8988T (cell line): ENCODE measurements at places on chromosomes 5 and 9.

- DNase-seq = no peak
Observed at GRCh38 chr9:131370638-131371037, 23.2 kb upstream of the PRRC2B start.

DNA sequence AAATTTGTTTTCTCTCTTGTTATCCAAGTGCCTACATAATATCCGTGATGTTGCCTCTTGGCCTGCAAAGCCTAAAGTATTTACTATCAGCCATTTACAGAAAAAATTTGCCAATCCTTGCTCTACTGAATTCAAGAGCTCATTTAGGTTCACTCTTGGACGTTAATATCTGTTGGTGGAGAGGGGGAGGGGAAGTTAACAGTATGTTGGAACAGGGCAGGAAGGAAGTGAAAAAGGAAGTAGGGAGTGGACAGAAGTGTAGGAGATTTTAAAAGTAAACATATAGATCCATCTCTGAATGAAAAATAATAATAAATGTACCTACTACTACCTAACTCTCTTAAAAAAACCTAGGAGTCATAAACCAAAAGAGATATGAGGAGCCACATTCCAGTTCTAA lies 32.8 kb downstream of the ZNF608 start:
- DNase-seq = no peak

DNA sequence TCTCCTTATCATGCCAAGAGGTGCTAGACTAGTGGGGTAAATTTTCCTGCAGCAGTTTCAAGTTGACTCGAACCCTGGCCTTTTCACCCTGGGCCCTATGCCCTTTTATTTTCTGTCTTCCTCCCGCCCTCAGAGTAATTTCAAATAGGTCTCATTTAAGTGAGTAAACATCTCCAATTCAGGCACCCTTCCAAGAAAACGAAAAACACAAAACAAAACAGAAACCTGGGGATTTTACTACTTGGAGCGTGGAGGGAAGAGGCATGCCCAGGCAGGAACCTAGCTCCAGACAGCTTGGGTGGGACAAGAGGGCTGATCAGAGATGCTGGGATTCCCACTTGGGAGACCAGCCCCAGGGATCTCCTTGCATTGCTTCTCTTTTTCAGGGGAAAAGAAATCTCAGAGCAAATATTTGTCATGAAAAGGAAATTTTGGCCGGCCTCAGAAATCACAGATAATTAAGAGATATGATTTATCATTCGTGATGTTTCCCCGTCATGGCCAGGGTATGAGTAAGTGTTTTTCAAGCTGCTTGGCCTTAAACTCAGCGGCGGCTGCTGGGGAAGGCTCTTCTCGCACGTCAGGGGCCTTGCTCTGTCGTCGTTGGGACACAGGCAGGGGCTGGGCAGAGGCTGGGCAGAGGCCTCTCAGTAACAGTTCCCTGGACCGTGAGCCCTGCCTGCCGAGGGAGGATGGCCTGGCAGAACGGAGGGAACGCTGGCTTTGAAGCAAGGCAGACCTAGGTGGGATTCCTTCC lies 248.6 kb upstream of the KLF4 start:
- DNase-seq = no peak

DNA sequence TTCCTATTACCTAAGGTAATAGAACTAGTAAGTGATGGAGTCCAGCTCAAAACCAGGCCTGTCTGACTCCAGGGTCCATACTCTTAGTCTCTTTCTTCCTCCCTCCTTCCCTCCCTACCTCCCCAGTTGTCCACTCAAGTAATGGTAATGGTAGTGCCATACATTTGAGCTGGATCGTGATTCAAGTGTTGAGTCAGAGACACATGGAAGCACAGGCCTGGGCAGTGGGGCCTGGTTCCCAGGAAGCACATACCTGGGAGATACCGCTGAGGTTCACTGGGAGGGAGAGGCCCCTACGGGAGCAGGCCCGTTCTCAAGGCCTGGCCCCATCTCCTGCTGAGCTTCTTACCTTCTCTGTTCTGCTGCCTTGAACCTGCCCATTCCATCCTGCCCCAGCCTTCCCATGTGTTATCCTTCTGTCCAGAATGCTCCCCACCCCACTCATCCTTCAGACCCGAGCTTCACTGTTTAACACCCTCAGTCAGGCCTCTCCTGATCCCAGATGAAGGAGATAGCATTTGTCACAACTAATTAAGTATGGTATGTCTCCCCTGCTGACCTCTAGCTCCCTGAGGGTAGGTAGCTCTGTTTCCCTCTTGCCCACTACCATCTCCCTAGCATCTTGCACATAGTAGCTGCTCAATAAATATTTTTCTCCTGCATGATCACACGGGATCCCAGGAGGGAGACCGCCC lies 13.8 kb downstream of the URM1 start:
- no peak for DNase-seq

DNA sequence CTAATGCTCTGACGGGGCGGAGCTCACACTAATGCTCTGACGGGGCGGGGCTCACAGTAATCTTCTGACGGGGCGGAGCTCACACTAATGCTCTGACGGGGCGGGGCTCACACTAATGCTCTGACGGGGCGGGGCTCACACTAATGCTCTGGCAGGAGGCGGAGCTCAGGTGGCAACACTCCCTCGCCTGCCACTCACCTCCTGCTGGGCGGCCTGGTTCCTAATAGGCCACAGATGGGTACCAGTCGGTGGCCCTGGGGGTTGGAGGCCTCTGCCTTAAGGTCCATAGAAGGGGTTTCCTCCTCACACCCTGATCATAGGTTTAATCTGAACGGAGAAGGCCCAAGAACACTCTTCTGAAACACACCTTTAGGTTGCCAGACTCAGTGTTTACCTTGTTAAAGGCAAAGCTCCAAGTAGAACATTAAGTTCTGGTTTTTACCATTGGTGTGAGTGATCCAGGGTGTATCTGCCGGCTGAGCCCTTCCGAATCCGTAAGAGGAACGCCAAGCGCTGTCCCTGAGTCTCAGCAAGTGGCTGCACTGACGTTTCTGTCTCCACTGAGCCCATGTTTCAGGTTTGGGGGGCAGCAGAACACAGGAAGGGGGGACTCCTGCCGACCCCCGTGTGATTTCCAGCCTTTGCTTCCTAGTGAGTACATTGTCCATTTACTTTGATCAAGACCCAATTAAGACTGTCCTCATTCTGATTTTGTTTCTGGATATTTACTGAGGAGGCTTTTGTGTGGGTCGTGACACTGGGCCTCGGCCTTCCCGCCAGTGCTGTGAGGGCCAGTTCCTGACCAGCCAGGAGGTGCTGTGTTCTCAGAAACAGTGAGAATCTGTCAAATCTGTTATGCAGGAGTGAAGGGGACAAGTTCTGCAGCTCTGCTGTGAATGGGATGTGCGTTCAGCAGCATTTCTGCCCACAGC lies 24.6 kb upstream of the LRRC14B start:
- peak; percentile 33 for DNase-seq

DNA sequence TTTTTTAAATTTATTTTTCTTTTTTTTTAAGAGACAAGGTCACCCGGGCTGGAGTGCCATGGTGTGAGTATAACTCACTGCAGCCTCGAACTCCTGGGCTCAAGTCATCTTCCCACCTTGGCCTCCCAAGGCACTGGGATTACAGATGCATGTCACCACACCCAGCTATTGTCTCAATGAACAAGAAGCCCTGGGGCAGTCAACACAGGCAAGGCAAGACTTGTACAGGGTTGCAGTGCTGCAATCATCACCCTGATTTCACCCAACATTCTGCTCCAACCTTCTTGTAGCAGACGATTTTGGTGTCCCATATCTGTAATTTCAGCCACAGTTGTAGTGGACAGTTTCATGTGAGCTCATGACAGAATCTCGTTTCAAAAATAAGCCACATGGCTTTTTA lies 205.8 kb upstream of the KIF2A start:
- DNase-seq = no peak
